Stimulated activated CD4-positive, alpha-beta T cell treated with anti-CD3 and anti-CD28 coated beads, Interleukin-1b, Interleukin-23, amount 100 ng/mL, for 4 hours (primary cell): ENCODE measurements at places on chromosomes 2 and 18.
A peak's percentile ranks its signal among the peaks of the same experiment; 100 is the strongest.

- no peak for DNase-seq
These were observed 32.2 kb downstream of the MAIP1 start for GRCh38 chr2:199987586-199987985.

DNA sequence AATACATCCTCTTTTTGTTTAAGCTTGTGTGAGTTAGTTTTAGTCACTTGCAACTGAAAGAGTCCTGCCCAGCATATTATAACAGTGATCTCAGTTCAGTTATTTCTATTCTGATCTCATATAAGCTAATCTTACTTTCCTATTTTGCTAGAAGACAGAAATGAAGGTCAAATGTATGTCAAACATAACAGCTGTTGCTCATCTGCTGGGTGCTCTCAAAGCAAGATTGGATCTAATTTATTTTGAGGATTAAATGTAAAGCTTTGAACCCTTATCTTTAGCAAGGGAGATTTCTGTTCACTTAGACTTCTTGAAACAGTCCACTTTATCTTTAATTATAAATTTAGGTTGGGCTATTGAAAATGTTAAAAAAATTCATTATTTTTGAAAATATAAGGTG is 31.2 kb downstream of the CRYGD start:
- no peak for DNase-seq

GRCh38 chr2:174826051-174826450 is 61.8 kb upstream of the CHRNA1 start:
- DNase-seq: no peak

DNA sequence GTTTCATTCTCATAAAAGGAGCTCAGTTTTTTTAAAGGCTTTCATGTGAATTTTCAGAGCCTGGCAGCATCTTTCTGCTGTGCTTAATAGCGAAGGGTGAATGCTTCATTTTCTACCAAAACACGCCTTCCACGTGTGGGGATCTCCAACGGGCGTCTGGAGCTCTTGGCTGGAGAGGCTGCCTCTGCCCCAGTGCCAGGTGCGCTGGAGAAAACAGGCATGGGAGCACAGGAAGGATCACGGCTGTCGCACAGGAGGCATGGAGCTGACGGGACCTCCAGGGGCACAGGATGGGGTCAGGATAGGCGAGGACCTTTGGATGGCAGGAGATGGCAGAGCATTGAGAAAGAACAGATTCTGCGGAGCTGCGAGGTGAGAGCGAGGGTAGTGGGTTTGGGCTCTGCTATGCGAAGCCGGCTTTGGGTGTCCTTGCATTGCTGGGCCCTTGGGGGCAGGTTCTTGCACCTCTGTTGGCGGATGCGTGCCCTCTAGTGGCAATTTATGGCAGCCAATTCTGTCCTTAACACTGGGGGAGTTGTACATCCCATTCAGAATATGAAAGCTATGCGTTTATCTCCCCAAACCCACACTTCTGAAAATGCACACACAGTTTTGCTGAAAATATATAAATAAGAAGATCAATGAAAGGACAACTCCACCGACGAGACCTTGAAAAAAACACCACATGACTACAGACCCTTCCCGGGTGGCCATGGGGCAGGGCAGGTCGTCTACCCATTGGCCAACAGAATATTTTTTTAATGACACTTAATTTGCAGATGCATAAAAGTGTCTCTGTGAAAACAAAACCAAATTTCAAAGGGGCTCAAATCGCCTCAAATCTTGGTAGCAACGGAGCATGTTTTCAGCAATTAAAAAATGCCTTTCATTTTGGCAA is 90.4 kb upstream of the SLC35G4 start:
- peak; percentile 10 for DNase-seq

DNA sequence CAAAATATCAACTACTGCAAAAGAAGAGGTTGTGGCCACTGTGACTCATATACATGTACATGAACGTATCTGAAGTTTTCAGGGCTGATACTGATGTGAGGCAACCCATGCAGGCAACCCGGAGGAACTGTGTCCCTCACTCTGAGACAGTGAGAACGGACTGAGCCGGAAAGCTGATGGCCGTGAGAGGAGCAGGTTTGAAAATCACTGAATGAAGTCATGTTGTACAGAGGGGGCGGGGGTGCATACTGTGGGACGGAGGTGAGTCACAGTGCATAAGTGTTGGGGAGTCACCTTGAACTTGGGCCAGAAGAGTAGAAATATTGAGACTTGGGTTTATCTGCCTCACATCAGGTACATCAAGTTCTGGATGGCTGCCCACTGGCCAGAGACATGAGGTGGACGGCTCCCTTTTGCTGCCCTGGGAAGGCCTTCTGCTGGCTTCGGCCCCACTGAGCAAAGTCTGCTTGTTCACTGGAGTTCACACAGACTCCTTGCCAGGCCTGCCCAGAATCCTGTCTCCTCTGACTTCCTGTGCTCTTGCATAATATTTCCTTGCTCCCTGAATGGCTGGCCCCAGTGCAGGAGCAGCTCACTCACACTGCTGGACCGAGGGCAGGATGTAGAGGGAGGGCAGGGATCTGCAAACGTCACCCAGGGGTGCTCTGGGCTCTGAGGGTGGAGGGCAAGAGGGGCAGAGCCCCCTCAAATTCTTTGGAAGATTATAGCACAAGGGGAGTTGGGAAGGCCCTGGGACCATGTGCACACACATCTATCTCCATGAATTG is 18.1 kb downstream of the EPAS1 start:
- DNase-seq: no peak

GRCh38 chr2:25246558-25247290 is 78.3 kb upstream of the POMC start:
- no peak for DNase-seq
